Stimulated activated CD4-positive, alpha-beta T cell treated with anti-CD3 and anti-CD28 coated beads, TNF-alpha, amount 100 ng/mL, for 24 hours (primary cell): ENCODE measurements at places on chromosomes 13 and 19.

- no peak for DNase-seq
Measured at GRCh38 chr19:54792814-54793213, 10.6 kb upstream of the KIR2DL4 start.

DNA sequence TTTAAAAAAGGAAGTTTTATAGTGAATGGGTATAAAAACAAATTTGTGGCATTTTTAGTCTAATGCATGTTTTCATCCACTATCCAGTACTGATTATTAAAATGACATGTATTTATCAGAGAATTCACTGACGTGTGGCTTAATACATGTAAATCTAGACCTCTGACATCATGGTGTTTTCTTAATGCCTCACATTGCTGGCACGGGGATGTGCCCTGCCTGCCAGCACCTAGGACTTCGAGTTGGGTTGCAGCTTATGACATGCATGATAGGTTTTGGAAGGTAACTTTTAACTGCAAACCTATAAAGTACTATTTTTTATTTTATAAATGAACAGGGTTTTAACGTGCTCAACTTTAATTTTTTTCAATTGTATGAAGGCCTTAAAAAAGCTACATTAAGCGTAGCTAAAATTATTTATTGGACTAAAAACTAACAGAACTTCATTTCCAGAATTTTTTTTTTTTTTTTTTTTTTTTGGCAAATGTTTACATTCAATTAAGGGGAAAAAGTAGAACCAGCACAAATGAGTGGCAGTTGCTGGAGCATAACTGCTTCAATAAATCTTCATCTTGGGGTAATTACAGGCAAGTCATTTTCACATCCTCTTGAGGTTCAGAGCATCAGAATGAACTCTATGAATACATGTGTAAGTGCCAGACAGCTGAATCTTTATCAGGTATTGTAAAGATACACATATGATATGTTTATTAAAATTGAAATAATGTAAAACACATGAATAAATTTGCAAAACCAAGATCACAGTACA lies 16.3 kb downstream of the METTL21C start:
- no peak for DNase-seq

DNA sequence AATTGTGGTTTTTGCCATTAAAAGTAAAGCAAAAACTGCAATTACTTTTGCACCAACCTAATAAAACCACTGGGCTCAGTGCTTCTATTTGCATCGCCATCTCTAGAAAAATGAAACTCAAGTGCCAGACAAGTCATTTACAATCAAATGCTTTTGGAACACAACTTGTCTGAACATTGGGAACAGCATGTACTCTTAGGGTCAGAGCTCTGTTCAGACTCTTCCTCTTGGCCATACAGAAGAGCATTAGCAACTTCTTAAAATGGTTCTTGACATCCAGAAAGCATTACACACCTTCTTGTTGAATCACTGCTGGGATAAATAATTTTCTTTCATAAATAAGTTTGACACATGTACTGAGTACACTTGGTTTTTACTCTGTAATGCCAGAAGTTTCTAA lies 272.5 kb downstream of the DCLK1 start:
- DNase-seq: no peak

DNA sequence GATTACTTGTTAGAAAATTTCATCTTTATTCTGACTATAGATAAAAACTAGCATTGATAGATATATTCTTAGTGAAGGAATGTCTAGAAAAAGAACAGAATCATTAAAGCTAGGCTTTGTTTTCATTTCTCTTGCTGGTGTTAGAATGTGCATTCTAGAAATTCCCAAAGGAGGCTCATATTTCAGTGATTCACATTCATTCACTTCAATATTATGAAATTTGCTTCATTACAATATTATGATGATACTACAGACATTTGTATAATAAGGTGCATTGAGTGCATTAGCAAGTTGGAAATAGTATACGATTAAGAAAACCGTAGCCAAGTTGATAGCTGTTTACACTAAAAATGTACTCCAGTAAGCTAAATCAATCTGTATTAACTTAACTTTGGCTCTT lies 70.7 kb upstream of the MYCBP2 start:
- DNase-seq: no peak

GRCh38 chr13:77250975-77251374 lies 75.9 kb downstream of the MYCBP2 start:
- DNase-seq: no peak
